NCI-H187 treated with DMSO at 0.1 percent for 48 hours (cell line): ENCODE measurements at places on chromosomes 2 and 18.

GRCh38 chr2:128436479-128437203 is 118.0 kb upstream of the HS6ST1 start:
- no peak for DNase-seq

GRCh38 chr18:71998547-71999097 is 545.5 kb downstream of the CBLN2 start:
- DNase-seq = no peak

- no peak for DNase-seq
Observed at GRCh38 chr2:200373973-200374416, 67.5 kb downstream of the SPATS2L start.

GRCh38 chr2:166996465-166996864 is 108.2 kb downstream of the XIRP2 start:
- DNase-seq = no peak
